SW 1271 (cell line): ENCODE measurements at places on chromosomes 2 and 18.

DNA sequence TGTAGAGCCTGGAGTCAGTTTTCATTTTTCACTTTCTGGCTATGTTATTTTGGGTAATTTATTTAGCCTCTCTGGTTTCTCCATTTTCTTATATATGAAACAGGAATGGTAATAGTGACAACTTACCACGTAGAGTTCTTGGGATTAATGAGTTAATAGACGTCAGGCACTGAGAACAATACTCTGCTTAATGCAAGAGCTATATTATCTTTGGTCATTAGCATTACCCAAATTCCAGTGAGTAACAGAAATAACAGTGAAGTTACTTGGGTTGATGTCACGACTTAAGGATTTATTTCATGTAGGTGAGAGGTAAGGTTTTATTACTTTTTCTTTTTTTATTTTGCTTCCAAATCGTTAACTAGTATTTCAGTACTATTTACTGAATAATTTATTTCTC, 601.0 kb upstream of the GCFC2 start:
- DNase-seq: no peak

DNA sequence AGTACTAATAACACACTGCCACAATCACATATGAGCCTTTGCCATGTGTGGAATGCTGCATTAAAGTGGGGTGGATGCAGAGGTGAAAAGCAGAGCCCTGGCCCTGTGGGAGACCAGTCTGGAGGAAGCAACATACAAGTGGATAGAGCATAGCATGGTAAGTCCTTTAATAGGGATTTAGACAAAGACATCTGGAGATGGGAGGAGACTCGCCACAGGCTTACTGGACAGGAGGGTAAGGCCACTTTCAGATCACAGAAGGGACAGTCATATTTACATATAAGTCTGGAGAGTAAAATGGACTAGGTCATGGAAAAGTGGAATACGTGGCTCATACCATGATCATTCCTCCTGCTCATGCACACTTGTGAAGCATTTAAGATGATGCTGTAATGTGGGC, 84.3 kb downstream of the PPP1R1C start:
- no peak for DNase-seq

DNA sequence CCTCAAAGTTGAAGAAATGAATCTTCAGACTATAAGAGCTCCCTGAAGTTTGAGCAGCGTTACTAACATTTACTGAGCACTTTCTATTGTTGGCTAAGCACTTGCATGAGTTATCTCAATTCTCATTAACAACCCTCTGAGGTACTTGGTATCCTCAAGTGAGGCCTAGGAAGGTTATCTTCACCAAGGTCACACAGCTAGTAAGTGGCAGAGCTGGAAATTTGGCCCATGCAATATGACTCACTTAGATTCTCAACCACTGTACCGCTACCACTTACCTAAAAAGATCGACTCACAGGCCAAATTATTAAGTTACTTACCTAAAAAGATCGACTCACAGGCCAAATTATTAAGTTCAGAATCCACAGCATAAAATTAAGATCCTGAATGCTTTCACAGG, 8.7 kb upstream of the METAP1D start:
- DNase-seq: no peak

DNA sequence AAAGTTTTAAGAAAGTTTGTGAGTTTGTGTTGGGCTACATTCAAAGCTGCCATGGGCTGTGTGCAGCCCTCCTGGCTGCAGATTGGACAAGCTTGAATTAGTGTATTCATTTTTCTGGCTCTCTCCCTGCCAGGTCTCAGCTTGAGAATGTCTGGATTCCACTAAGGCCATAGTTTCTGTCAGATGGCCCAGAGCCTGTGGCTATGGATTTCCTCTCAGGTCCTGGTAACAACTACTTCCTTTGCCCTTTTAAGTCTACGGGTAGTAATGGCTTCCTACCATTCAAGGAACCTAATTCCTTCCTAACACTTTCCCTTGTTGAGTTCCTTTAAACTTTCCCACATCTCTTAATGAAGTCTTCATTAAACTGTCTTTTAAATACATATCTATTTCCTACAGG, 24.3 kb upstream of the PSMD14 start:
- no peak for DNase-seq

DNA sequence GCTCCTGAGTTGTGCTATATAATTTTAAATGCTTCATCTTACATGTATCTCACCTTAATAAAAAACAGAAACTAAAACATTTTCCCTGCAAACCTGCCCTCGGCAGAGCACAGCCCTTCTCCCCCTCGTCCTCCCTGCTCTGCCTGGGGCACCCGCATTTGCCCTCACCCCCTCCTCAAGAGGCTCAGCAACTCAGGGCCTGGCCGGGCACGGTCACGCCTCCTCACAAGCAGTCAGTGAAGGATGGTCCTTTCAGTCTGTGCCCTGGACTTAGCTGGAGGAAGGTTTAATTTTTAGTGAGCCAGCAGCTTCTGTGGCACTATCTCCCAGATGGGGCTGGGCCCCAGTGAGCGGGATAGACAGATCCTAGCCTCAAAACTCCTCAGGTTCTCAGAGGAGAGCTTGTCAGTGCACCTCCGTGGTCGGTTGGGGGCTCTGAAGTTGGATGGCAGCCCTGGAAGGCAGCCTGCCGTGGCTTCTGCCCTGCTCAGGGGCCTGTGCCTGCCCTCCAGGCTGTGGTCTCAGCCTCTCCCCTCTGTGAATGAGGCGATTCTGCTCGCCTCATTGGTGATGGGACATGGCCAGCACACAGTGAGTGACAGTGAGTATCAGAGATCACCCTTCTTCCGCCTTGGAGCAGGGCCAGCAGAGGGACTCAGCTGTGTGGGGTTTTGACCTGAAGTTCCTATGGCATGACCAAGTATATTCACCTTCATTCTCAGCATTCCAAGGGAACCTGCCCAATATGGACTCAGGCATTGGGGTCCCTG, 56.3 kb upstream of the AFF3 start:
- no peak for DNase-seq

DNA sequence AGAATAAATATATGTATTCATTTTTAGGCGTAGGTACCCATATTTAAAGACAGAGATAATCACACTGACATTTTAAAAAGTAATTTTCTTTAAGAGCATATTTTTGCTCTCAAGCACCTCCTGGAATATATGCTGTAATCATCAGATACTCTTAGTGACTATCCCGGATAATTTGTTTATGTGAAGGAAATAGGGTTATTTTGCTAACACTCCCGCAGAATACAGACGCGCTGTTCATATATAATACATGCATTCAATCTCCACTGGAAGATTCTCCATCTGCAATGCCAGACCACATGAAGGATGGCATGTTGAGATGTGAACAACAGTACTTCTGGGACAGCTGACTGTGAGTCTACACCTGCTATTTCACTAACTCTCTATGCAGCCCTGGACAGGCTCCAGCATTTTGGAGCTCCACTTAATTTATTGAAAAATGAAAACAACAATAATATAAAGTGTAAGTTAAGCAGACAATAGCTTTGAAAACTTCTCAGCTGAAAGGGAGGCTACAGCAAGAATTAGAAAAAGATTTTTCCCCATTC, 430.6 kb downstream of the TMX3 start:
- DNase-seq: no peak

- no peak for DNase-seq
Measured at GRCh38 chr2:202564226-202564625, 70.5 kb upstream of the FAM117B start.

DNA sequence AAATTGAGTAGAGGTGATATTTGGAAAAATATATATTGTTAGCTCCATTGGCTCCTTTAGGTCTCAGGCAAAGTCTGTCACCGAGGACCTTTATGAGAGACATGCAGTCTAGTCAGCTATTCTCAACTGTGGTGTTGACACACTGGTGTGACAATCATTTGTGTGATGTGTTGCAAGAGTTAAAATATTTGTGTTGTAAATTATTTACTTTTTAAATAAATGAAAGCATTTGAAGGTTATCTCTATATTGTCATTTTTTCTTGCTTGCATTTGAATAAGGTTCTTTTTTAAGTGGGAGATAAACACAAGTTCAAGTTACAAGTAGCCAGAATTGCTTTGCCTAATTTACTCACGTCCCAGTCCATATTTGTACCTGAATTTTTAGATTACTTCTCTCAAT, 4.3 kb downstream of the REL start:
- no peak for DNase-seq

- no peak for DNase-seq
Measured at GRCh38 chr2:228673876-228674554, 492.5 kb upstream of the SPHKAP start.

- no peak for DNase-seq
Measured at GRCh38 chr2:3208591-3208990, 169.0 kb downstream of the EIPR1 start.

GRCh38 chr2:181130686-181131085, 150.3 kb downstream of the UBE2E3 start:
- DNase-seq: no peak

- DNase-seq: no peak
Measured at GRCh38 chr2:175430236-175430635, 248.7 kb upstream of the ATP5MC3 start.

DNA sequence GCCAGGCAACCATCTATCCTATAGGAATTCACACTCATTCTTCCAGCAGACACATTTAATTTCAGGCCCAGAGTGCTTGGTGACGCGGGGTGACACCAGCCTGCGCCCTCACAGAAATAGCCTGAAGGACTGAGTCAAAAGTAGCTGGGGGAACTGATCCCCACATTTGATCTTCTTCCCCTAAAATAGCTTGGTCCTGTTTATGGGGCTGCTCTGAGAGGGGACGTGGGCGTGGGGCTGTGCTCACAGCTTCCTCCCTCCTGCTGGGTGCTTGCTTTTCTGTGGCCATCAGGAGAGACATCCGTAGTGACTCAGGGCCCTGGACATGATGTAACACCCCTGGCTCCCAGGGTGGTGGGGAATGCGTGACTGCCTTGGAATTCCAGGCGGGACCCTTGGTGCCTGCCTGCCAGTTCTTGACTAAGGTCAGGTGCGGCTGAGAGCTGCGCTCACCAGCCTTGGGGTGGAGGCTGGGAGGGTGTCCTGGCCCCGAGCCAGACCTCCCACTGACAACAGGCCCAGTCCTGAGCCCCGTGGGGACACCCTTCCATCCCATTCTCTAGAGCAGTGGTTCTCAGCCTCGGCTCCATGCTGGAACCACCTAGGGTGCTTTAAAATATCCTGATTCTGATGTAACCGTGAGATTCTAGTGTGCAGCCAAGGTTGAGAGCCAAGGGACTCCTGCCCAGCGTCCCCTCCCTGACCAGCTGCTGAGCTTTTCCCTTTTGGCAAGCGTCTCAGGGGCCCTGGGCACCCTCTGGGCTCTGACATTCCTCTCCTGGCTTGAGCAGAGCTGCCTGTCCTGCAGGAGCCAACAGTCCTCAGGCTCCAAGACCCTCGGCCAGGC, 47.4 kb upstream of the SMAD7 start:
- DNase-seq: peak; percentile 86

GRCh38 chr2:16010951-16011620, 70.7 kb downstream of the MYCN start:
- no peak for DNase-seq

DNA sequence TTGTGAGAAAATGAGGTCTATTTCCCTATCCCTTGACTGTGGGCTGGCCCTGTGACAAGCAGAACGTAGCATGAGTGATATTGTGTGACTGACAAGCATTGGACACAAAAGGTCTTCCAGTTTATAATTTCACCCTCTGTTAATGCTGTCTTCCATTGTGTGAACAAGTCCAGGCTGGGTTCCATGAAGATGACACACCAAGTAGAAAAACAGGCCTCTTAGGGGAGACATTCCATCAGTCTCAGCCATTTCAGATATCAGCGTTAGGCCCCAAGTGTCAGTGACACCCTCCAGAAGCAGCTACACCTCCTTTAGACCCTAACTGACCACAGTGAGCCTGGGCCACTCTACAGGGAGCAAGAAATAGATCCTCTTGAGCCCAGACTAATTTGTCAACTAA, 511.3 kb downstream of the FBXO15 start:
- no peak for DNase-seq

DNA sequence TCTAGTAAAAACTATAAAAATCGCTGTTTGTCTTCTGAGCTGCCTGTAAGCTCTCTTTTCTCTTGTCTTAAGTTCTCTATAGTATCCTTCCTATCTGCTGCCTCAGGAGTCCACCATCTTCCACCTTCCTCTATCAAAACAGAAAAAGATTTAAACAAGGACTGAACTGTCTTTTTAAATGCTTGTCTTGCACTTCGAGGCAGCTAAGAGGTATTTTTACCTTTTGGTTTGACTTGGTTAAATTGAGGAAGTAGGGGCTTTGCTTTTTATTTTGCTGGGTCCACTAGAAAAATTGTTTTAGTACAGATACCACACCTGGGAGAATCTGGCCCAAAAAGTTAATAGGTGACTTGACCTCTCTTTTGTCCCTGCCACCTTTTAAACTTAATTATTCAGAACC, 12.2 kb downstream of the SESTD1 start:
- no peak for DNase-seq

DNA sequence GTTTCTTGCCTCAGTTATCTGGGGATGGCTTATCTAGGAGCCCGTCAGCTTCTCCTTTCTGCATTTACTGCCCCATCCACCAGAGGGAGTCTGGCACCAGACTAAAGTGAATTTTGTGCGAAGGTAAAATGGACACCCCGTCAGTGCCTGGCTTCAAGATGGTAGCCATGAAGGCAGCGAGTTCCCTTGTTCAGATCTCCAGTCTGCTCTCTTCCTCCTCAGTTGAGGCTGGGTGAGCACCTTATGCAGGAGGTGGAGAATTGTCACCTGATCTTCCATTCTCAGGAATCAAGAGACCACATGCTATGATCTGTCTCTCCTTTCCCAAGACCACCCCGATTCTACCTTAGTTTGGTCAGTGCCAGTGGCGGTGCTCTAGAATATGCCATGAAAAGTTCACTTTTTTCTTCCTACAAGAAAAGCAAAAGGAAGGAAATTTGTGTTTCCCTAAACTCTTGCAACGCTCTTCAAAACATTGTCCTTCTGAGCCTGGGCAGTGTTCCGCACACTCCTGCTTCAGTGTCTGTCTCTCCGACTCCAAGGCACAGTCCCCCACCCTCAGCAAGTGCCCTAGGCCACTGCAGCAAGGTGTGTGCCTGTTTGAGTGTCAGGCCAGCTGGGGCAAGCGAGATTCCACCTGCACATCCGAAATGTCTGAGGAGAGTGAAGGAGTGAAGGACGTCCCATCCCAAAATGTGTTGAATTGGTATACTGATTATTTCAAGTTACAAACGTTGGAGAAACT, 168.6 kb downstream of the SS18 start:
- DNase-seq: no peak

GRCh38 chr2:166593403-166593802, 99.4 kb upstream of the SCN7A start:
- no peak for DNase-seq

GRCh38 chr2:221377066-221377465, 195.0 kb downstream of the EPHA4 start:
- no peak for DNase-seq

- DNase-seq: no peak
Measured at GRCh38 chr2:224799691-224800090, 83.5 kb upstream of the CCDC195 start.

GRCh38 chr2:28338046-28338817, 54.4 kb upstream of the FOSL2 start:
- DNase-seq: no peak

- DNase-seq: no peak
Measured at GRCh38 chr18:23451491-23451890, 1.6 kb upstream of the RIOK3 start.

- no peak for DNase-seq
Measured at GRCh38 chr2:240147382-240147781, 6.9 kb upstream of the OTOS start.
